ENCODE measurements at places on chromosomes 7 and 10. TPM values are rescaled to one million over a fixed set of nuclear protein-coding genes. Genes with fewer than 3 reads are reported as not detected.

DNA sequence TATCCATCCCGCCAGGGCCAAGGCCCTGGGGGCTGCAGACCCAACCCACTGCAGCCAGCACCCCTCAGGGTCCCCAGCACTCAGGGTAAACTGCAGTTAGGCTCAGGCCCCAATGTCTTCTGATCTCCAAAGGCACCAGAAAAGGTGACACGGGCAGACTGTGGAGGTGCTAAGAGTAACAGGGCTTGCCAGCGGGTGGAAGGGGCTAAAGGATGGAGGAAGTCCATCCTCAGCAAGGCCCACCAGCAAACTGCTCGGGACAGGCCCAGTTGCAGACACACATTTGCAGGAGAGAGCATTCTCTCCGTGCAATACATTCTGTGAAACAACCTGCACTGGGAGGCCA is 95.6 kb upstream of the DDC start:
- peaks cover under 1% of the 10 kb centered on the region for H3K27me3 ChIP-seq
- no peak for DNase-seq
- no peaks in the 10 kb centered on the region for H3K36me3 ChIP-seq
- no peak overlapping the region for H3K27ac ChIP-seq
- peak overlapping the region; percentile 46 for H3K4me3 ChIP-seq
- peaks cover 52% of the 10 kb centered on the region for H3K4me1 ChIP-seq

- no peak for DNase-seq
- H3K4me3 ChIP-seq = no peak overlapping the region
- H3K4me1 ChIP-seq = no peaks in the 10 kb centered on the region
- H3K36me3 ChIP-seq = no peaks in the 10 kb centered on the region
These were observed 23.4 kb downstream of the ATOH7 start for GRCh38 chr10:68208424-68209042.

- H3K4me1 ChIP-seq = no peaks in the 10 kb centered on the region
- H3K27me3 ChIP-seq = no peaks in the 10 kb centered on the region
- DNase-seq = no peak
- no peak overlapping the region for H3K27ac ChIP-seq
- no peak overlapping the region for H3K4me3 ChIP-seq
These were observed 124.5 kb downstream of the TRRAP start for GRCh38 chr7:99002827-99003212.

- no peak for DNase-seq
- no peaks in the 10 kb centered on the region for H3K36me3 ChIP-seq
- H3K27me3 ChIP-seq = no peaks in the 10 kb centered on the region
- no peaks in the 10 kb centered on the region for H3K4me1 ChIP-seq
- H3K4me3 ChIP-seq = no peak overlapping the region
- no peak overlapping the region for H3K27ac ChIP-seq
These were observed 77.9 kb upstream of the ADO start for GRCh38 chr10:62726638-62727037.

DNA sequence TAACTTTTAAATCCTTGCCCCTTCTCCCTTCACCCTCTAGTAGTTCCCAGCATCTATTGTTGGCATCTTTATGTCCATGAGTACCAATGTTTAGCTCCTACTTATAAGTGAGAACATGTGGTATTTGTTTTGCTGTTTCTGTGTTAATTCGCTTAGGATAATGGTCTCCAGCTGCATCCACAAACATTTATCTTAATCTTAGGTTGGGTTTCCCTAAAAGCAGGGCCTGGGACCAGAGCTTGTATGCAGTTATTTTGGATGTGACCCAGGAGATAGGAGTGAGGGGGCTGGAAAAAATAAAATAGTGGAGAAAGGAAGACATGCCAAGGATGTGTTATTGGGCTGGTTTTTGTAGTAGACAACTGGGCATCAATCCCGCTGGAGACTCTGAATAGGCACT is 571.8 kb downstream of the CCSER2 start:
- no peak overlapping the region for H3K27ac ChIP-seq
- no peak for DNase-seq
- H3K4me1 ChIP-seq = no peaks in the 10 kb centered on the region
- H3K36me3 ChIP-seq = no peaks in the 10 kb centered on the region
- no peak overlapping the region for H3K4me3 ChIP-seq

DNA sequence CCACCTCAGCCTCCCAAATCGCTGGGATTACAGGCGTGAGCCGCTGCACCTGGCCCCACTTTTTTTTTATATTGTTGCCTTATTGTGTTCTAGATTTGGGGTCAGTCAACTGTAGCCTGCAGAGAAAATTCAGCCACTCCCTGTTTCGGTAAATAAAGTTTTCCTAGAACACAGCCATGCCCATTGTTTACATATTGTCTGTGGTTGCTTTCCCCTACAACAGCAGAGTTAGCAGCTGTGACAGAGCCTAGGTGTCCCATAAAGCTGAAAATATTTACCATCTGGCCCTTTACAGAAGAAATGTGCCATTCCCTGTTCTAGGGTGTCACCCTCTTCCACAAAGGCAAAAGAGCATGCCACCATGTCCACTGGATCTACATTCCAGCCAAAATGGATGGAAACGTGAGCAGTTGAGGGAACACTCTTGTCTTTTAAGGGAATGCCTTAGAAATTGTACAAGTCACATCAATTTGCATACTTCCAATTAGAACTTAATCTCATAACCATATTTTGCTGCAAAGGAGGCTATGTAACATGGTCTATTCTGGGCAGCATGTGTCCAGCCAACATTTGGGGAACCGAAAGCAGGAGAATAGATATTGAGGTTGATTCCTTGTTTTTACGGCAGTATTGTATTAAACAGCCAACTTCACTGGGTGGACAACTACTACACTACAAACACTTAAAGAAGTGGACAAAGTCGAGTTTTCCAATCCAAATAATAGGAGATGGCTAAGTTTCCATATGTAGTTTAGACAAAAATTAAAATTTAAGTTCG is 11.0 kb upstream of the BLVRA start:
- H3K27ac ChIP-seq = no peak overlapping the region
- no peaks in the 10 kb centered on the region for H3K4me1 ChIP-seq
- H3K4me3 ChIP-seq = no peak overlapping the region

- DNase-seq = no peak
- no peaks in the 10 kb centered on the region for H3K36me3 ChIP-seq
- no peak overlapping the region for H3K27ac ChIP-seq
- no peaks in the 10 kb centered on the region for H3K4me1 ChIP-seq
These were observed 150.7 kb downstream of the PCLO start for GRCh38 chr7:83011954-83012353.

DNA sequence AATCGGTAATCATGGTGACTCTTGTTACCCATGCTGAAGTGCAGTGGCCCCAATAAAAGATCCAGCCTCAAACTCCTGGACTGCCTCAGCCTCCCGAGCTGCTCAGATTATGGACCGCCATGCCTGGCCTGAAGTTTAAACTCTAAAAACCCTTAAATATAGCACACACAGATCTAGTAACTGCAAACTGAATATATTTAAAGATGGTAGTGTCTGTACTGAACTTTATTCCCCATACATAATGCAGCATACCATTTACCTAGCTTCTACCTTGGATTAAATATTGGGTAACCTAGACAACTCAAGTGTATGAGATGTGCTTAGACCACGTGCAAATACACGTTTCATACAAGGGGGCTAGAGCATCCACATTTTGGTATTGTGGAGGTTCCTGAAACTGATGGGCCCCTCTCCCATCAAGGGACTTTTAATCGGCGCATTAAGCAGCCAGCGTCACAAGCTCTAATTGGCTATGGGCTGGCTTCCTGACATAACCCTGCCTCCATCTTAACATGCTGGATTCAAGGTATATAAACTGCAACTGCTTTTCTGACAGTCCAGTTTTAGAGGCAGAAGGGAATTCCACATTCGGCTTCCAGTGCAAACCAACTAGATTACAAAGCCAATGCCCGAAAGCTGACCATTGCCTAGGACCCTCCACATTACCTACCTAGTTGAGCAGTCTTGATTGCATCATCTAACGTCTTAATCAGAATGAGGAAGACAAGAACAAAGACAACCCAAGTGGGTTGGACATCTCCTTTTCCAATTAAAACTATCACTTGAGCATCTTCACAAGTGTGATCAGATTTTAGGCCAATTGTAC is 13.0 kb downstream of the HNRNPA2B1 start:
- H3K4me1 ChIP-seq = peaks cover 14% of the 10 kb centered on the region
- no peak overlapping the region for H3K27ac ChIP-seq

DNA sequence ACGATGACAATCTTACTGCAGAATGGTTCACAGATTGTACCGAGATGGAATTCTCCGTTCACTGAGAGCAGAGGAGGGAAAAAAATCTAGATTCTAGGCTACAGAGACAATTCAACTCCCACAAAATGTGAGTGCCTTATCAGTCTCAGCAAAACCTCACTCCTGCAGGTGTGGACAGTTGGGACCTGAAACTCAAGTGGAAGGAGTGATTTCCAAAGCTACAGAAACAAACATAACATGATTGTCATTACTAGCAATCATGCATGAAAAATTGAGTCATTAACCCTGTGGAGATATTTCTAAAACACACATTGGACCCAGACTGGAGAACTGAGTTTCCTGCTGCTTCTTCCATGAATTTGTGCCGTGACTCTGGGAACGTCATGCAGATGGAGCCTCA is 70.3 kb downstream of the CALML3 start:
- no peak overlapping the region for H3K4me3 ChIP-seq
- no peaks in the 10 kb centered on the region for H3K4me1 ChIP-seq
- H3K27me3 ChIP-seq = peaks cover 18% of the 10 kb centered on the region

GRCh38 chr10:28429573-28430216 is 103.2 kb upstream of the WAC start:
- DNase-seq = no peak
- H3K27ac ChIP-seq = no peak overlapping the region
- H3K27me3 ChIP-seq = no peaks in the 10 kb centered on the region
- H3K36me3 ChIP-seq = no peaks in the 10 kb centered on the region
- H3K4me3 ChIP-seq = no peak overlapping the region

DNA sequence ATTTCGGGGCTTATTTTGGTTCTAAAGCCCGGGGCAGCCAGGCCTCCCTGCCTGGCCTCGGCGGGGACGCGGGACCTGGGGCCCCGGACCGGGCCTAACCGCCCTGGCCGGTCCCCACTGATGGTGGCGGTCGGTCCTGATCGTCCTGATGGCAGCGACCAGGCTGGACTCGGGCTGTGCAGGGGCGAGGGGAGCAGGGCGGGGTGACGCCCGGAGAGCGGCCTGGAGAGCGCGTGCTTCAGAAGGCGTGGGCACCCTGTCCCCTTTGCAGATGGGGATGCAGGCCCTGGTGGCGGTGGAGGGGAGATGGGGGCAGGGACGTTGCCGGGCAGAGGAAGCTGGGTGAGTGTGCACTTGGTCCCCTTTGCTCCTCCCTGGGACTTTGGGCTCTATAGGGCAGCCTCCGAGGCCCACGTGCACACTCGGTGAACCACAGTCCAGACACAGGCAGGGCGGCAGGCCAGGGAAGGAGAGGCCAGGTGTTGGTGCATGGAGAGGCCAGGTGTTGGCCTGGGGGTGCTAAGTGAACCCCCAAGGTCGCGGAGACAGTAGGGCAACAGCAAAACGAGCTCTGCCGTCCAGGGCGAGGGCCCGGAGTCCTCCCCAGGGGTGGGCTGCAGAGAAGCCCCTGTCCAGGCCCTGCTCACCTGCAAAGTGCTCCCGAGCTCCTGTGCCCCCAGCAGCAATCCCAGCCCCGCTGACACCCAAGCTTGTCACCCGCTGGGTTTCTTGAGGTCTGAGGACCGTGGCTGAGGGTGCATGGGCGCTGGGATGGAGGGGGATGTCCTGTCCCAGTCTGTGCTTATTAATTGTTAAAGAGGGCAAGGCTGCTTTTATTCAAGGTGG is 42.4 kb upstream of the FAM20C start:
- H3K27ac ChIP-seq = peak overlapping the region; percentile 93
- DNase-seq = no peak
- H3K27me3 ChIP-seq = no peaks in the 10 kb centered on the region
- peak overlapping the region; percentile 68 for H3K4me3 ChIP-seq
- H3K4me1 ChIP-seq = peaks cover 19% of the 10 kb centered on the region
- H3K36me3 ChIP-seq = no peaks in the 10 kb centered on the region

DNA sequence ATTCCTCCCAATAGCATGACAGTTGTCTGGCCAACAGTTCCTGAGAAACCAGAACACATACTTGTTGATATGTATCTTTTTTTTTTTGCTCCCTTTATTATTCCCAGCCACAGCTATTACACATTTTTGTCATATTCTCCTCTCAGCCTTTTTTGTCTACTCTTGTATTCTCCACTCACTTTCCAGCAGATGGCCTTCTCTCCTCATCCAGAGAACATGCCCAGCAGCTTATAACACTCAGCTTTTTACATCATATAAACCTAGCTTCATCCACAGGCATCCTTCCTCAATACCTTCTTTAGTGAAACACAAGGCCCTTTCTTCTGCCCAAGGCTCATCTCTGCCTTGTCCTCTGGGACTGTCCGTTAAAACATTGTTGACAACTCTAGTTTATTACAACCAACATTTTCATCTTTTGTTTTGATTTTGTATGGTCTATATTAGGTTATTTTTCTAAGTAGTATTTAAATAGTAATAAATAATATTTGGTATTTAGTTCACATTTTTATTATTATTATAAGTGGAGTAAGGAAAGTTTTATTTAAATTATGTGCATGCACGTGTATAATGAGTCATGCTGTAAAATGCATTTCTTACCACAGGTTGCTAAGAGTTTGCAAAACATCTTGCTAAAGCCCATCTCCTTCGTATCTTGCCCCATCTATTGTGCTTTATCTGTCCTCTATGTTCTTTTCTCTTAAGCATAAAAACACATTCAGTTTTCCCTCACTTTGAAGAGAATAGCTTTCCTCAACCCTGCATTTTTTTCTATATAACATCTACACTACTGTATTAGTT is 101.5 kb downstream of the ORC5 start:
- no peaks in the 10 kb centered on the region for H3K27me3 ChIP-seq
- no peaks in the 10 kb centered on the region for H3K4me1 ChIP-seq
- H3K36me3 ChIP-seq = no peaks in the 10 kb centered on the region
- H3K4me3 ChIP-seq = no peak overlapping the region

GRCh38 chr7:2148189-2148588 is 84.6 kb downstream of the MAD1L1 start:
- no peak overlapping the region for H3K4me3 ChIP-seq
- H3K36me3 ChIP-seq = no peaks in the 10 kb centered on the region
- H3K27me3 ChIP-seq = no peaks in the 10 kb centered on the region
- no peak for DNase-seq
- H3K4me1 ChIP-seq = no peaks in the 10 kb centered on the region
- no peak overlapping the region for H3K27ac ChIP-seq

- H3K27ac ChIP-seq = peak overlapping the region; percentile 37
- peak overlapping the region; percentile 51 for H3K4me3 ChIP-seq
- peaks cover 40% of the 10 kb centered on the region for H3K4me1 ChIP-seq
- DNase-seq = peak; percentile 50
These were observed 441 bp downstream of the FBH1 start for GRCh38 chr10:5890452-5890915.

GRCh38 chr10:58821752-58822056 is 309.0 kb downstream of the BICC1 start:
- H3K4me3 ChIP-seq = no peak overlapping the region
- no peak for DNase-seq
- no peaks in the 10 kb centered on the region for H3K4me1 ChIP-seq
- no peaks in the 10 kb centered on the region for H3K27me3 ChIP-seq
- no peaks in the 10 kb centered on the region for H3K36me3 ChIP-seq

- peaks cover 3% of the 10 kb centered on the region for H3K36me3 ChIP-seq
- H3K4me1 ChIP-seq = peaks cover 14% of the 10 kb centered on the region
- DNase-seq = no peak
- H3K27ac ChIP-seq = peak overlapping the region; percentile 68
- no peaks in the 10 kb centered on the region for H3K27me3 ChIP-seq
These were observed 471 bp downstream of the MGMT start for GRCh38 chr10:129467359-129468064.

PON1 gene
- not detected for total RNA-seq

GRM3 gene
- total RNA-seq = not detected

SKIDA1 gene
- 0.10 TPM for total RNA-seq

BUB3 gene
- total RNA-seq = 112 TPM

CDNF gene
- total RNA-seq = 1.6 TPM

ZNF804B gene
- not detected for total RNA-seq

PDE1C gene
- 0.52 TPM for total RNA-seq

ADAM8 gene
- 116 TPM for total RNA-seq

ZNF212 gene
- 25.7 TPM for total RNA-seq

GJC3 gene
- not detected for total RNA-seq

Measured in B cell (primary cell).